ENCODE measurements at places on chromosomes 4 and X.

GRCh38 chr4:156173937-156174336 lies 220.3 kb upstream of the CTSO start:
- DNase-seq = no peak

DNA sequence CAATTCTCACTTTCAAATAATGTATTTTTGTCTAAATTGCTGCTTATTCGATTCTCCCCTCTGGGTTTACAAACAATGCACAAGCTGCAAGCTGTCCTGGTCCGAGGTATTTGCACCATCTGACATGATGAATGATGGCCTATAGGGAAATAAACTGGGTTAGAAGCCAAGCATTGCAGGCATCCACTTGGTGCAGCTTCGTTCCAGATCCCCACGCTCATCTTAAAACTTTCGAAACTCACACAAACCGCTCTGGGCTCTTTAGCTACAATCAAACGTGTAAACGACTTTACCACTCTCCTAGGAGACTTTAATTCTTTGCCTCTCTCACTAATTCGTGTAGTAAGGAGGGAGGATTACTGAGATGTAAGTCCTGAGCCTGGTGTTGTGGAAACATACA lies 19.0 kb downstream of the PHKA2 start:
- DNase-seq = no peak

DNA sequence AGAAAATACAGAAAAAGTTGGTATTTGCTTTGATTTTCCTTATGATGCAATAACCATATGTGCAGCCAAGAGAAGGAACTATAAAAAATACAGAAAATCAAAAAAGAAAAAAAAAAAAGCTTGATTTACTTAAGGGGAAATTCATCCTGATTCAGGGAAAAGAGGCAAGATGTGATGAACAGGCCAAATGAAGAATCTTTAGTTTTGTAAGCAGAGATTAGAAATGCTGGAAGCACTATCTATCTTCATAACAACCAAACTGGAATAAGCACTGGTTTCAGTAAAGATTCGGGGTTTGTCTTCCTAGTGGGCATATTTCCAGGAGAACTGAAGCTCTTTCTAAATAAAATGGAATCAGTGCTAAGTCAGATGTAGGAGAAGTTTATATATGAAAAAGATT lies 82.9 kb upstream of the KCNIP4 start:
- no peak for DNase-seq

- no peak for DNase-seq
Observed at GRCh38 chr4:87502580-87503238, 26.5 kb downstream of the SPARCL1 start.

GRCh38 chr4:177191586-177191985 lies 118.1 kb upstream of the NEIL3 start:
- DNase-seq = no peak

DNA sequence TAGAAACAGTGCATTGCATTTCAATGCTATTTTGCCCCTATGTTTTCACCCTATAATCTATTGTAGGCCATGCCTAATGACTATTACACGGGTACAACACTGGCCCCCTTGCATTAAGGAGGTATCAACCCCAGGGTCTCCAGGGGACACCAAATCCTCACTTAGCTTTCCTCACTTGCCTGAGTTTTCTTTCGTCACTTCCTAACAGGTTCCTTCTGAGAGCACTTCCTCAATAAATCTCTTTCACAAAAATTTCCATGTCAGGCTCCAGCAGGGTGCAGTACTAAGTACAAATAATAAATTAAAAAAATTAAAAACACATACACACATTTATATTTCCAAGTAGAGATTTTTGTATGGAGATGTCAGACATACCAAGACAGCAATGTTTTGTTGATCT lies 165.0 kb downstream of the RBM46 start:
- DNase-seq = no peak

- DNase-seq = no peak
Observed at GRCh38 chr4:94544811-94545210, 93.1 kb downstream of the PDLIM5 start.

- no peak for DNase-seq
Observed at GRCh38 chrX:148412006-148412405, 88.4 kb upstream of the AFF2 start.

- no peak for DNase-seq
Observed at GRCh38 chr4:48212165-48212564, 57.5 kb downstream of the TEC start.

- no peak for DNase-seq
Observed at GRCh38 chr4:128571747-128572146, 237.8 kb upstream of the JADE1 start.

DNA sequence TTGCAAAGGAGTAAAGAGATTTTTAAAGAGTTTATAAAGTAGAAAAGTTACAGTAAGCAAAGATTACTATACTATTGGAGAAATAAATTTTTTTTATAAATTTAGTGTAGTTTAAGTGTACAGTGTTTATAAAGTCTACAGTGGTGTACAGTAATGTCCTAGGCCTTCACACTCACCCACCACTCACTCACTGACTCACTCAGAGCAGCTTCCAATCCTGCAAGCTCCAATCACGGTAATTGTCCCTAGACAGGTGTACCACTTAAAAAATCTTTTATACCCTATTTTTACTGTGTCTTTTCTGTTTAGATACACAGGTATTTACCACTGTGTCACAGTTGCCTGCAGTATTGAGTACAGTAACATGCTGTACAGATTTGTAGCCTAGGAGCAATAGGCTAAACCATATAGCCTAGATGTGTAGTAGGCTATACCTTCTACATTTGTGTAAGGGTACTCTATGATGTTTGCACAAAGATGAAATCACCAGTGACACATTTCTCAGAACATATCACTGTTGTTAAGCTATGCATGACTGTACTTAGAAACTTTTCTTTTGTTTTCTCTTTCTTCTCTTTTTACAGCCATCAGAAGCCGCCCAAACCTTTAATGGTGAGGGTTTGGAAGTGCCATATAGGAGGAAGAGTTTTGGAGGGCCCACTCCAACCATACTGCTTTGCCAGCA lies 11.8 kb upstream of the SH3RF1 start:
- DNase-seq = no peak

DNA sequence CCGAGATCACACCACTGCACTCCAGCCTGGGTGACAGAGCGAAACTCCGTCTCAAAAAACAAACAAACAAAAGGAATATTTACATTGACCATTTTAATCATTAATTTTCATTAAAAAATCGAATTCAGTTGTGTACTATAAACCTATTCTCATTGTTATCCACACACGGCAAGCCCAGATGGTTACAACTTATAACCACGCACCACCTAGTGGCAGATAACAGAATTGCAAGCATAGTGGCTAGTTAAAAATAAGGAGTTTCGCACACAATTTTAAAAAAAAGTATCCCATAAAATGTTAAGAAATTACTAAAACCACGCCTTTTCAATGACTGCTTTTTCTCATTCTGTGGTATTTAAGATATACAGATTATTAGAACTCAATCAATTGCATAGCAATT lies 25.4 kb downstream of the MBNL3 start:
- DNase-seq = no peak

- no peak for DNase-seq
Observed at GRCh38 chr4:2860391-2861348, 17.0 kb downstream of the ADD1 start.

- no peak for DNase-seq
Observed at GRCh38 chr4:69239092-69239491, 24.5 kb upstream of the UGT2B11 start.

DNA sequence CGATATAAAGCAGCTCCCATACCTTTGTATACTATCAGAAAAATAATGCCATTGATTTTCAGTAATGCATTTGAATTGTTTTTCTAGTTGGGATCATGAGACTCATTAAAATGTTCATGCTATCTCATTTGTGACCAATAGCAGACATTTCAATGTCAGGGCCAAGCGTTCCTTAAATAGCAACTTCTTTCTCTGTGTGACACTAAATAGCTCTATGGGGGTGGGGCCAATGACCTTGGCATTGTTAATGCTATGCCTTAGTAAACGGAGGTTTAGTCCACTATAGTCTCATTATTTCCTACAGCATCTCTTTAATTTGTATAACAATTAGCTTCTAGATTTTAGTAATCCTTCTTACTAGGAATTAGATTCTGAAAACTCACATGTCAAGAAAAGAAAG lies 48.6 kb upstream of the ARHGAP24 start:
- no peak for DNase-seq

- DNase-seq = no peak
Observed at GRCh38 chr4:159326480-159326879, 223.6 kb downstream of the RAPGEF2 start.

- no peak for DNase-seq
Observed at GRCh38 chr4:3322059-3322550, 29.3 kb downstream of the RGS12 start.

DNA sequence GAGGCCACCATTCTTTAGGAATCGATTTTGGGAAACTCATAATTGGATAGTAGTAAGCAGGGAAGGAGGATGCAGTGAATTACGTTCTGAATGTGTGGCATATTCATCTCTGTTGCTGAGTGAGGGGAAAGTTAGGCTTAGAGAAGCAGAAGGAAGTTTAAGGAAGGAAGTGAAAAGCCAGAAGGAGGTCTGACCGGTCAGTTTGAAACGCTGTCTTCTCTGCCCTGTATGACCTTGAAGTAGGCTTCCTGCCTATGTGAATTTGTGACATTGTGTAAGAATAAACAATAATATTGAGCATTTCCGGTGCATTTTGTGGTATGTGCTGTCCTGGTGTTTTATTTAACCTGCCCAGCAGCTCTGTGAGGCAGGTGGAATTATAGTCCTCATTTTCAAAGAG lies 67.3 kb downstream of the PDLIM5 start:
- no peak for DNase-seq

DNA sequence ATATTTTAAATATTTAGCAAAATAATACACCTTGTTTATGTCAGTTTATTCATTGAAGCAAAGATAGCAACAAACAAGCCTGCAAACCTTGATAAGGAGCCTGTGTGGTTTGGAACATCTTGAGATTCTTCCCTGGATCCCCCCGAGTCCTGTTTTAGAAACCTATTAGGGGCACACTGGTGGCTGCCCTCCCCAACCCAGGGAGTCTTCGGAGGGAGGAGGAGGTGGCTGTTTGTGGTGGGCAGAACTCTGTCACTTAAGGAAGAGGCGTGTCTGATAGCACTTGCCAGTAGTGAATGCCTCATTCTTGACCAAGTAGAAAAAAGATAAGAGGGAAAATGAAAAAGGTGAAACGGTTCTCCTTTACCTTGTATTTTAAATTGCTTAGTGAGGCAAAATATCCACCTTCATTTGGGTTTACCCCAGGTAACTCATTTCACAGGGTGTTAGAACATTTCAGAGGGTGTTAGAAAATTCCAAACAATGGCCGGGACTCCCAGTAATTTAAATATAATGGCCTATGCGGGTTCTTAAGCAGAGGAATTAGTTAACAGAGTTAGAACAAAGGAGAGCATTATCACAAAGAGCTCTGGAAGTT lies 10.4 kb downstream of the KIT start:
- DNase-seq = no peak

- no peak for DNase-seq
Observed at GRCh38 chrX:111649638-111650037, 31.3 kb upstream of the ALG13 start.

DNA sequence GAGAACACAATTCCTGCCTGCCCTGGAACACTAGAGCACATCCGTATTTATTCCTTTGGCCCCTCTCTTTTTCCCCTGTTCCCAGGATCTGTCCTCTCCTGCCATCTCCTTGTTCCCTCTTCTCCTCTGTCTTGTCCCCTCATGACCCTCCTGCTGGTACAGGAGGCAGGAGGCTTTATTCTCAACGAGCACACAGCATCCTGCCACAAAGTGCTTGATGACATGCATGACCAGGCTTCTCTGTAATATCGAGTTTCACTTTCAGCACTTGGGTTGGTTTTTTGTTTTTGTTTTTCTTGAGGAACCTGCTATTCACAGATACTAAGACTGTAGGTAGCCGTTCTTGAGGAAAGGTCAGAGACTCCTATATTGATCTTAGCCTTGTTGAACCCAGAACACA lies 35.3 kb downstream of the NALF2 start:
- no peak for DNase-seq

- DNase-seq = no peak
Observed at GRCh38 chr4:28350485-28350884, 1489.8 kb downstream of the STIM2 start.

DNA sequence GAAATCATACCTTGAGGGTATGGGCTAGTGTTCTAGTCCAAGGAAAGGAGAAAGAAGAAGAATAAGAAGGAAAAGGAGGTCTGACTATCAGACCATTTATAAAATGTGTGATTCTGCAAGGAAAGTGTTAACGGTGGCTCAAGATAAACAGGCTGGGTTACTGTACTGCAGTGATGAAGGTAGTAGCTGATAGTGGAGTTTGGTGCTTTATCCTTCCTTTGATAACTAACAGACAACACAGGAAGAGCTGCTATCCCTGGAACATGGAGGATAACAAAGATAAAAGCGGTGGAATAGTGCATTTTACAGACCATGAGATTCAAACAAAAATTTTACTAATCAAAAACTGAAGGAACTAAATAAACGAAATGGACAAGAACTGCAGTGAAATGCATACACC lies 2.6 kb downstream of the UNC5C start:
- no peak for DNase-seq

GRCh38 chr4:28482580-28483270 lies 1622.1 kb downstream of the STIM2 start:
- no peak for DNase-seq

GRCh38 chr4:77072195-77072753 lies 3.5 kb downstream of the CCNI start:
- DNase-seq = no peak

- no peak for DNase-seq
Observed at GRCh38 chr4:13445841-13446790, 38.0 kb downstream of the RAB28 start.

DNA sequence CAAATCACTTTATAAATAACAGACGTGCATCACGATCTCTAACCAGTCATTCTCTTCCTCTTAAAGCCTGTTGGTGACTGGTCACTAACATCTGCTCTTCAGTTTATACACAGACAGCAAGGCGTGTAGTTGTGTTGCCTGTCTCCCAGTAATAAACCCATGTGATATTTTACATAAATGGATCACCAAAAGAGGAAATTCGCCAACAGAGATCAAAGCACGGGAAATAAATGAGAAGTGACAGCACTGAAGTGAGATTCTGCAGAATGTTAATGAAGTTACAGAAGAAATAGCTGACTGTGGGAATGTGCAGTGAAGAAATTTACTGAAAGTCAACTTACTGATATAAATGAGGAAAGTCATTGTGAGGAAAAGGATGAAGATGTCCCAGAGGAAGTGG lies 47.0 kb downstream of the AFF1 start:
- DNase-seq = no peak

DNA sequence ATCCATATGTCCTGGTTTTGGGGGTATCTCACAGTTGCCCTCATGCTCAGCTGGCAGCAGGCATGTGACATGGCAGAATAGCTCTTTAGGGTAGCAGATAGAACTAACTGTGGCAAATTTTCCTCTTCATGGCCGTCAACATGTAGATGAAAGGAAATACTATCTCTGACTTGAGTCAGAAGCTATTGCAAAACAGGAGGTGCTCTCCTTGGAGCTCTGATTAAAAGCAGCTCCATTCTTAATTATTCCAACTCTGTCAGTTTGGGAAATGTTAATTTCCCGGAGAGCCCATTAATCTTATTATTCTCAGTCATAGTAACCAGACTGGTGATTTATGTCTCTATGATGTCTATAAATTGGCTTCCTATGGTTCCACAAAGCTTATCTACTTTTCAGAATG lies 18.2 kb downstream of the IL13RA1 start:
- DNase-seq = no peak

- DNase-seq = peak; percentile 15
Observed at GRCh38 chrX:143634309-143634662, 1.6 kb downstream of the SLITRK4 start.
